Activated CD4-positive, alpha-beta memory T cell treated with anti-CD3 and anti-CD28 coated beads, Interleukin-2, amount 10 ng/mL, durations not matched to agents 7 days and 5 days (primary cell): ENCODE measurements at places on chromosomes 7 and 10. TPM values are rescaled to one million over a fixed set of nuclear protein-coding genes. Genes with fewer than 3 reads are reported as not detected.

DNA sequence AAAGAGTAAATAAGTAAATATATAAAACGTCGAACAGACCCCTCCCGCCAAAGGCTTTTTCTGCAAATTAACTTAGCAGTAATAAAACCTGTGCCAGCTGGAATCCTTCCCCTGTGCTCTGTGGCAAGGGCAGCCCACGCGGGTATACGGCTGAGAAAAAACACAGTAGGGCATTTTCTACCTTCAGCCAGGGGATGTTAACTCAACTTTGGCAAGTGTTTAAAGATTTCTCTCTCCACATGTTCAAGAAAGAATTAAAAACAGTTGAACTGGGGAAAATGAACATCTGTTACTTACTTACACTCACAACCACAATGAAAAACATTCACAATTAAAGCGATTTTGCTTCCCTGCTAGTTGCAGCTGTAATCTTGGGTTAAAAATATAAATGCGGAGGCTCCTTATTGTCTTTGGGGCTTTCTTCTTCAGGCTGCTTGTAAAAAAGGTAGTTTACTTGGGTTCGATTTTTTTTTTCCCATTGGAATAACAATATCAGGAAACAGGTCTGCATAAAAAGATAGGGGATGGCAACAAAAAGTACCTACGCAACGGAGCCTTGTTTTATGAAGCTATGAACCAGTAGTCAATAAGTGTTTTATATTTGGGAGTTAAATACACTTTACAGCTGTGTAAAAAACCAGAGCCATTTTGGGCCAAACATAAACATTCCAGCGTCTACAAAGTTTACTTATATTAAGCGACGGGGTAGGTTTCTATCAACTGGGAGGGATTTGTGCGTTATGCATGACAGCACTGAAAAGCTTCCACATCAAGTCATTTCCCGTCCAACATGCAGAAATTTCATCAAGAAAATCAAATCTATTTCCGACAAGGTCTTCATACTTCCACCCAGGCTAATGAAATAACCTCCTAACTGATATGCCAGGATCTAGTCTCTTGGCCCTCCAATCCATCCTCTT is 132.7 kb downstream of the TAX1BP1 start:
- no peak overlapping the region for H3K4me3 ChIP-seq
- H3K36me3 ChIP-seq: no peaks in the 10 kb centered on the region
- H3K27me3 ChIP-seq: no peaks in the 10 kb centered on the region
- no peak overlapping the region for H3K27ac ChIP-seq

Gene TOMM7
- total RNA-seq: 279 TPM

DNA sequence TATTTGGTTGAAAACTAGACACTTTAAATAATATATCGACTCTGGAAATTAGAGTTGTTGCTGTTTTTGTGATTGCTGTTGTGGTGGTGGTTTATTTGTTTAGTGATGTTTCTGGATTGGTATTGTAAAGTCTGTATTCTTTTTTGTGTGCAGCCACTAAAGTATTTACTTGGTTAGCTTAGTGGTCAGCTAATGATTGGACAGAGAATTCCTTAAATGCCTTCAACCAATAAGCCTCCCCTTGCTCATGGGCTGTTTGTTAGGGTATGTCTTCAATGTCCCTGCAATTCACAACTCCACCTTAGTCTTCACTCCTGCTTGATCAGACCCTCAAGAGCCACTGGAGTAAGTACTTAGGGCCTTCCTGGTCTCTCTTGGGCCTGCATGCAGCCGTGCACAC is 71.0 kb downstream of the PAXIP1 start:
- H3K4me3 ChIP-seq: no peak overlapping the region
- DNase-seq: no peak
- no peak overlapping the region for H3K27ac ChIP-seq
- peaks cover 17% of the 10 kb centered on the region for H3K4me1 ChIP-seq
- peaks cover 6% of the 10 kb centered on the region for H3K27me3 ChIP-seq
- H3K36me3 ChIP-seq: peaks cover 18% of the 10 kb centered on the region

GRCh38 chr7:132592936-132593335 is 16.7 kb upstream of the PLXNA4 start:
- H3K36me3 ChIP-seq: no peaks in the 10 kb centered on the region
- H3K27me3 ChIP-seq: peaks cover 21% of the 10 kb centered on the region
- no peaks in the 10 kb centered on the region for H3K4me1 ChIP-seq
- H3K4me3 ChIP-seq: no peak overlapping the region
- no peak overlapping the region for H3K27ac ChIP-seq

DNA sequence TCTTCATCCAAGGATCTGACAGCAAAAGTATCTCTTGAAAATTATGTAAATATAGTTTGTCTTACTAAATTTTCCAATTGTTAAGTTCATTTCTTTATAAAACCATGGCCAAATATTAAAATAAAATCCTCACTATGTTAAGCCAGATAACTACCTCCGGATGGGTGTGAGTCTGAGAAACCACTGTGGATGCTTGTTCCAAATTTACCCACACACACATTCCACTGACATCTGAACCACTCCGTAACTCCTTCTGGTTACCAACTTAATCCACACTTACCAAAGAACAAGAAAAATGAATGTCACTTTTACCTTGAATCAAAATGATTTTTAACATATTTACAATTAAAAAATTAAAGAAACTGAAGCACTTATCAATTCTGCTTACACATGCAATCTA is 19.7 kb downstream of the CYTH3 start:
- H3K4me1 ChIP-seq: peaks cover 21% of the 10 kb centered on the region
- no peak overlapping the region for H3K27ac ChIP-seq
- H3K36me3 ChIP-seq: no peaks in the 10 kb centered on the region
- H3K27me3 ChIP-seq: peaks cover 69% of the 10 kb centered on the region
- DNase-seq: no peak

Gene CRPPA
- 0.68 TPM for total RNA-seq

- H3K4me1 ChIP-seq: no peaks in the 10 kb centered on the region
- no peaks in the 10 kb centered on the region for H3K36me3 ChIP-seq
- DNase-seq: no peak
- H3K4me3 ChIP-seq: no peak overlapping the region
- no peaks in the 10 kb centered on the region for H3K27me3 ChIP-seq
These were observed 82.0 kb downstream of the ARL4A start for GRCh38 chr7:12769444-12769843.

DNA sequence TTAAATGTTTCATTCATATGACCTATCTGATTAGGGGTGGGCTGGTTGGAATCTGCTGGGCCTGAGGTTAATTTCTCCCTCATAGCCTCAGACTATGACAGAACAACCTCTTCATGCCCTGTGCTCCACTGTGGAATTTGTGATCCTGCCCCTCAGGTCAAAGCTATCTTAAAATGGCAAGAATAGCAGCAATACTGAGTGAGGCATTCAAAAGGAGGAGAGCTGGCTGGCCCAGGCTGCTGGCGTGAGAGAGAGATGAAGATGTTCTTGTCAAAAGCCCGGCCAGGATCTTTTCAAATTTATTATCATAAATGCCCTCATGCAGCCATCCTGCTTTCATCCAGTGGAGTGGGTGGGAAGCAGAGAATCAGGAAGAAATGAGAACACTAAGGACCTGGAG is 41.8 kb upstream of the PLCE1 start:
- H3K36me3 ChIP-seq: no peaks in the 10 kb centered on the region
- no peak overlapping the region for H3K4me3 ChIP-seq
- no peaks in the 10 kb centered on the region for H3K4me1 ChIP-seq
- H3K27me3 ChIP-seq: no peaks in the 10 kb centered on the region
- no peak overlapping the region for H3K27ac ChIP-seq

GRCh38 chr10:76281659-76282058 is 850.2 kb downstream of the LRMDA start:
- H3K36me3 ChIP-seq: no peaks in the 10 kb centered on the region
- no peak overlapping the region for H3K27ac ChIP-seq
- DNase-seq: no peak
- no peaks in the 10 kb centered on the region for H3K4me1 ChIP-seq
- H3K27me3 ChIP-seq: no peaks in the 10 kb centered on the region

- no peaks in the 10 kb centered on the region for H3K4me1 ChIP-seq
- H3K27ac ChIP-seq: no peak overlapping the region
- no peak for DNase-seq
- no peaks in the 10 kb centered on the region for H3K36me3 ChIP-seq
- no peak overlapping the region for H3K4me3 ChIP-seq
- peaks cover 10% of the 10 kb centered on the region for H3K27me3 ChIP-seq
These were observed 43.9 kb downstream of the CHST15 start for GRCh38 chr10:124049484-124049883.

DNA sequence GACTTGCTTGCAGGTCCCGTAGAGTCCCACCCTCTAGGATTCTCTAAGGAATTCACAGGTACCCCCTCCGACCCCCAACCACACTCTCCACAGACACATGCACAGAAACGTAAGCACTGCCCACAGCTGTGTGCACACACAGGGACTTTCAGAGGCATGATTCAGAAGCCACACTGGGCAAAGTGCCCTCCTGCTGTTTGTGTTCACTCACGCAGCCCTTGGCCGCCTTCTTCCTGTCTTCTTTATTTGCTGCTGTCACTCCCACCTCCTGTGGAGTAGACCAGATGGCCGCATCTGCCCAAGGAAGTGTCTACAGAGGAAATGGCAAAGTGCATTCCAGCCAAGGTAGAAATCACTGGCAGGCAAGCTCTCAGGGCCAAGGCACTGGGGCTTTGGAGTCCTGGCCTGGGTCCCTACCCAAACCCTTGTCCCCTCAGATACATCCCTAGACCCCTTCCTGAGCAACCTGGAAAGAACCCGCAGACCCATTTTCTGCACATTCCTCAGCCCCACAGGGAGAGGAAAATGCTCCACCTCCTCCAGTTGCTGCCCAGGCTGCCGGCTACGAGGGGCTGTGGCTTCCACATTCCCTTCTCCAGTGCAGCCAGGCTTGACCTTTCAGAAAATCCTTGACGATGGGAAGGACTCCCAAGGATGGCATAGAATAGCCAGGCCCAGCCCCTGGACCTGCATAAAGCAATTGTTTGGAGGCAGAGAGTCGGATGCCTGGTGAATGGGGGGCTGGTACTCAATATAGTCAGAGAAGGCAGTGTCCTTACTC is 21.6 kb upstream of the GIMAP8 start:
- H3K27ac ChIP-seq: peak overlapping the region; percentile 18
- DNase-seq: peak; percentile 38
- H3K36me3 ChIP-seq: no peaks in the 10 kb centered on the region
- H3K4me3 ChIP-seq: no peak overlapping the region
- H3K4me1 ChIP-seq: peaks cover 31% of the 10 kb centered on the region

DNA sequence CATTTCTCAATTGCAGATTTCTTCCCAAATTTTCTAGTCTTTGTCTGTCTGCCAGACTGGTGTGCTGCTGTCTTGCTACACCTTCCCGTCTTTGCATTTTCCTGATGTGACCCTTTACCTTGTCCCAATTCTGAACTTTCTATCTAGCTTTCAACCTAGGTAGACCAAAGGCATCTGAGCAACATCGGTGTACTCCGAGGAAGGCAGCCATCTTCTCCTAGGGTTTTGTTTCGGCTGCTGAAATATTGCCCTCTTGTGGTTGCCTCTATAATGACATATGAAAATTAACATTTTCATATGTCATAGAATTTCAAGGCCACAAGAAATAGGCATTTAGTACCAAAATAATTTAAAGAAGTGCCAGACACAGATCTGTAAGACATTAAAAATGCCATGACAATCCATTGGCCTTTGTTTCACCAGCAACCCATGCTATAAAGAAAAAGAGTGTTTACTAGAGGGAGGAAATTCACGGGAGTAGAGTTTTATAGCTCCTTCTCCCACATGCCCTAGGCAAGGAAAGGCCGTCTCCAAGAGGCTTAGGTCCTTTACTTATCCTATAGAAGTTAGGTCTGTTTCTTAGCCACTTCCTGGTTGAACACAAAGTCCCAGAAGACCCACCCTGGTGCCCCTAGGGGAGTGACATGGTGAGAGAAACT is 23.4 kb downstream of the OR9A2 start:
- no peaks in the 10 kb centered on the region for H3K36me3 ChIP-seq
- H3K4me3 ChIP-seq: peak overlapping the region; percentile 62
- peaks cover 8% of the 10 kb centered on the region for H3K4me1 ChIP-seq
- DNase-seq: peak; percentile 38
- peaks cover 16% of the 10 kb centered on the region for H3K27me3 ChIP-seq

- no peak overlapping the region for H3K27ac ChIP-seq
- no peaks in the 10 kb centered on the region for H3K27me3 ChIP-seq
- no peak for DNase-seq
- H3K4me1 ChIP-seq: peaks cover 4% of the 10 kb centered on the region
- no peak overlapping the region for H3K4me3 ChIP-seq
- no peaks in the 10 kb centered on the region for H3K36me3 ChIP-seq
These were observed 321.3 kb upstream of the GALNT17 start for GRCh38 chr7:70810558-70811139.

DNA sequence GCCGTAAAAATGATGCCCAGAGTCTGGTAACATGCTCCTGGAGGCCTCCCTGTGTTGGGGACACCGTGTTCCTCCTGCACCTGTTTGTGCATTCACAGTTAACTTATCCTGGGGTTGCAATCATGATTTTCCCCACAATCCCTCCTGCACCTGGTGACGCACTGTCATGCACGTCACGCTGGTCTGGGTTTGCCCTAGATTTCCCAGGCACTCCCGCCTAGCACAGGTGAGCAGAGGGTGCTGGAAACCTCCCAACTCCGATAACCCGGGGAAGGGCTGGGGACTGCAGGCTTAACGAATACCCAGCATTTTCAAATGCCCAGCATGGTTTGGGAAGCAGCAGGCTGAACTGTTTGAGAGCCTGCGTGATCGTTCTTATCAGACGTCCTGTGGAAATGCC is 427.1 kb downstream of the TCERG1L start:
- H3K27ac ChIP-seq: no peak overlapping the region
- no peaks in the 10 kb centered on the region for H3K4me1 ChIP-seq
- no peaks in the 10 kb centered on the region for H3K36me3 ChIP-seq
- H3K27me3 ChIP-seq: no peaks in the 10 kb centered on the region

DNA sequence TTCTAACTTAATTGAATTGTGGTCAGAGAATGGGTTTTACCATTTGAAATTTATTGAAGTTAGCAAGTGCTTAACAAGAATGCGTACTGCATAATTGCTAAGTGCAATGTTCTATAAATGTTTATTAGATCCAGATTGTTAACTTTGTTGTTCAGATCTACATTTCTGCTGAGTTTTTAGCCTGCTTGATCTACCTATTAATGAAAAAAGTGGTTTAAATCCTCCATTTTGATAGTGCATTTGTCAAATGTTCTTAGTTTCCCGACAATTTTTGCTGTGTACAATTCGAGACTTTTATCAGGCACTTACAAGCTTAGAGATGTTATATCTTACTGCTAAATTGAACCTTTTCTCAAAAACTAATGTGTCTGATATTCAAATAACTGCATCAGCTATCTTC is 156.4 kb upstream of the ADCY1 start:
- H3K36me3 ChIP-seq: no peaks in the 10 kb centered on the region
- no peak for DNase-seq
- H3K27ac ChIP-seq: no peak overlapping the region
- no peak overlapping the region for H3K4me3 ChIP-seq
- peaks cover 2% of the 10 kb centered on the region for H3K4me1 ChIP-seq

- H3K4me1 ChIP-seq: peaks cover 4% of the 10 kb centered on the region
- DNase-seq: no peak
- H3K4me3 ChIP-seq: no peak overlapping the region
- H3K27me3 ChIP-seq: peaks cover 13% of the 10 kb centered on the region
These were observed 28.4 kb upstream of the CDHR3 start for GRCh38 chr7:105934572-105935185.

GRCh38 chr7:32522746-32523530 is 27.6 kb downstream of the AVL9 start:
- H3K36me3 ChIP-seq: peaks cover 45% of the 10 kb centered on the region
- no peak overlapping the region for H3K4me3 ChIP-seq
- no peak for DNase-seq
- H3K4me1 ChIP-seq: no peaks in the 10 kb centered on the region

Gene NKX2-3
- not detected for total RNA-seq

GRCh38 chr7:6232534-6232933 is 39.9 kb downstream of the CYTH3 start:
- no peaks in the 10 kb centered on the region for H3K36me3 ChIP-seq
- H3K27me3 ChIP-seq: peaks cover 42% of the 10 kb centered on the region
- peak; percentile 21 for DNase-seq
- peaks cover 22% of the 10 kb centered on the region for H3K4me1 ChIP-seq
- no peak overlapping the region for H3K27ac ChIP-seq
